SK-MEL-5 (cell line): ENCODE measurements at places on chromosomes 2 and 18. TPM values are rescaled to one million over a fixed set of nuclear protein-coding genes. Genes with fewer than 3 reads are reported as not detected.
A peak's percentile ranks its signal among the peaks of the same experiment; 100 is the strongest.

- no peak for DNase-seq
Observed at GRCh38 chr2:37549598-37549997, 121.8 kb downstream of the CDC42EP3 start.

DNA sequence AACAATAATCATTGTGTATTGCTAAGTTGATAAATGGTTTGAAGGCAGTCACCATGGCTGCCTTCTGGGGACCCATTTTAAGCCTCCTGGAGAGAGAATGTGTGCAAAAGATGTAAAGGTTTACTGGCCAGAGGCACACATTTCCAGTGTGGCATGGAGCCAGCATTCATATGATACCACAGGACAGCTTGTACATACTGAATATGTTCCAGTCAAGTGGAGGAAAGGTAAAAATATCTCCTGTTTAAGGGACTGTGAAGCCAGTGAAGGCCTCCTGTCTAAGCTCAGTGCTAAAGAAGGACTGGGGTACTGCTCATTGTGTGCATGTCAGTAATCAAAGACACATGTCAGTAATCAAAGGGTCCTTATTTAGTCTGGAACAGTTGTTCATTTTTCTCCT lies 119.2 kb downstream of the BABAM2 start:
- DNase-seq = peak; percentile 9

- DNase-seq = no peak
Observed at GRCh38 chr2:55054106-55054875, 4.0 kb upstream of the RTN4 start.

DNA sequence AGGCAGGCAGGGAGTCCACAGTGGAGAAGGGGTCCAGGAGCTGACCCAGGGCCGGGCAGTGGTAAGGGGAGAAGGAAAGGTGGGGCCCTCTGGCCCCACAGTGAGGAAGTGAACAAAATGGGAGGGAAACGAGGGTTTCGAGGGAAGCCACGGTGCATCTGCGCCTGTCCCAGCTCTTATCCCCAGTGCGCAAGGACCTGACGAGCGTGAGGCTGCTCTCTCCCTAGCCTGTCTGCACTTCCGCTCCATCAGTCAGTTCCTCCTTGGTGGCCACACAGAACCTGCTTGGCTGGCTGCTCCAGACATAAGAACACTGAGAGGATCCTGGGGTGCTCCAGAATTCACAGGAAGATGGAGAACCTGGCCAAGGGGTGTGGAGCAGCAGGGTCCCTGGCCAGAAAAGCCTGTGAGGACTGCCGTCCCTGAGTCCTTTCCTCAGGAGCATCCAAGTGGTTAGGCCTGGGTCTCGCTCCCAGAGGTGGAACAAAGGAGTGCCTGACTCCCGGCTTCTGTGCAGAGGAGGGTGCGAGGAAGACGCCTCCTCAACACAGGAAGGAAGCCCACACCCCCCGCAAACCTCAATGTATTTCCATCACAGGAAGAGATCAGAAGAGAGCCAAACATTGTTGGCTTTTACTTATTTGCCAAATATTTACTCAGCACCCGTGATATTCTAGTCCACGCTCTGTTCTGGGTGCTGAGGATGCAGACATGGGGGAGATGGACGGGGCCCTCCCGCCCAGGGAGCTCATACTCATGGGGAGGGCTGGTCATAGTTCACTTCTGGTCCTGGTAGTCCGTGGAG lies 43.7 kb upstream of the SEMA4C start:
- DNase-seq = no peak

DNA sequence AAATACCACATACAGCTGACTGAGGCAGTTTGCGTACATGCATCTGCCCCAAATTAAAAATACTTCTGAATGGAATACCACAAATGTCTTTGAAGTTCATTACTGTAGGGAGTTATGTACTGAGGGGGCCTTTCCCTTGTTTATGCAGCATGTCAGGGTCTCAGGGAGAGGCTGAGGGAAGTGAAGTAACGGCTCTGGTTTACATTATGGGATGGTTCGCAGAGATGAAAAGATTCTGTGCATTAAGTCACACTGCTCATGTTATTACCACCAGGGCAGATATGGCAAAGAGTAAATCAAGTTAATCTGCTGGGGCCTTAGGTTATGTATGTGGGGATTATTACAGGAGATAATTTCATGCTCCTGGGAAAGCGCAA lies 385.9 kb upstream of the RND3 start:
- no peak for DNase-seq

DNA sequence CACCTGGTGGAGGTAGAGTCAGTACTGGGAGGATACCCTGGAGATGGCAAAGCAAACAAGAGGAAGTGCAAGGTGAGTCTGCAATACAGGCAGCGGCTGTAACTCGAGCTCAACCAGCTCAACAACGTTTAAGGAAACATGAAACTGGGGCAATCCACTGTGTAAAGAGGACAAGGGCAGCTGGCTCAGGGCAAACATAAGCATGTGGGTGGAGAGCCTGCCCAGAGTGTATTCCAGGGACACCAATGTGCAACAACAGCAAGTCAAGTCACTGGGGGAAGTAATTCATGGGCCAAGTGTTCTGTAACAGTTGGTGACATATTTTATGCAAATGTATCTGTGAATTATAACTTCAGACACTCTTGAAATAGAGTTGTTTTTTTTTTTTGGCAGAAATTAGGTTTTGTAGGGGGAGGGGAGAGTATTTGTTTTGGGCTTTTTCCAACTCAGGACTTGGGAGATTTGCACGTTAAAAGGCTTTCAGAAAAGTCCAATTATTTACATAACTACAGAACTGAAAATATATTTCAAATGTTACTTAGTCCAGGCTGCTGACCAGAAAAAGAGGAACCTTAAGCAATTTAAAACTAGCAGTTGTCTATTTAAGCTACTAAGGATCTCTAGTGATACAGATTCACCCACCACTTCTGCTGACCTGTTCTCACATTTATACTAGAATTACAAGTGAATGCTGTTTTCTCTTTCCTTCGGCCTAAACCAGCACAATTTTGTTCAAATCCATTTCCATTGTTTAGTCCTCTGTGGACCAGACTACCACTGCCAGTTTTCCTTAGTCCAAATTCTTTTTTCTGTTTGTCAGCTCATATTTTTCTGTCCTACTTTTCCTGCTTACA lies 18.6 kb downstream of the NRXN1 start:
- DNase-seq = no peak

DNA sequence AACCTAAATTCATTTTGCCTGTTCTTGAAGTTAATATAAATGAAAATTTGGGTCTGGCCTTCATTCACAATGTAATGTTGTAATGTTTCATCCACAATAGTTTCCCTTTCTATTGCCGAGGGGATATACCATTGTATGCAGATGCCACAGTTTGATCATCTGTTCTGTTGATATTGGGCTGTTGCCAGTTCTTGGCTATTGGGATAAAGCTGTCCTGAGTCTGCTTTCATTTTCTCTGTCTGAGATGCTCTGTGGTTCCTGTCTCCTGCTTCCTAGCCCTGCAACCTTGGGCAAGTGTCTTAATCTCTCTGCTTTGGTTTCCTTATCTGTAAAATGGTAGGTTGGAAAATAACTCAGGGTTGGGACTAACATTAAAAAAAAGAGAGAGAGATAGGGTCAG lies 25.2 kb downstream of the B3GNT2 start:
- DNase-seq = no peak

DNA sequence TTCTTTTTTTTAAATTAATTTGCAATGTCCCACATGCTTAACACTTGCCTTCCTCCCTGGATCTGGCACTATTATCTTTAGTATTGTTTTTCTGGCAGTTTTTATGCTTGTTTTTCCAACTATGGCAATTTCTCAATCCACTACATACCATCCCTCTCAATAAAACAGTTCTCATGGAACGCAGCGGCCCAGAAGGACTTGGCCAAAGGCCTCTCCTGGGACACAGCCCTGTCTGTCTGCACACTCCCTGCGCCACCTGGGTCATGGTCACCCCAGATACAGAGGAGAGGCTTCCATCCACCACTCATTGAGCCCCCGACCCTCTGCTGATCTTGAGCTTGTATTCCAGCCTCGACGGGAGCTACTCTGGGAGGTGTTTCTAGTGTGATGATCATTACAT lies 91.2 kb downstream of the TWIST2 start:
- no peak for DNase-seq

DNA sequence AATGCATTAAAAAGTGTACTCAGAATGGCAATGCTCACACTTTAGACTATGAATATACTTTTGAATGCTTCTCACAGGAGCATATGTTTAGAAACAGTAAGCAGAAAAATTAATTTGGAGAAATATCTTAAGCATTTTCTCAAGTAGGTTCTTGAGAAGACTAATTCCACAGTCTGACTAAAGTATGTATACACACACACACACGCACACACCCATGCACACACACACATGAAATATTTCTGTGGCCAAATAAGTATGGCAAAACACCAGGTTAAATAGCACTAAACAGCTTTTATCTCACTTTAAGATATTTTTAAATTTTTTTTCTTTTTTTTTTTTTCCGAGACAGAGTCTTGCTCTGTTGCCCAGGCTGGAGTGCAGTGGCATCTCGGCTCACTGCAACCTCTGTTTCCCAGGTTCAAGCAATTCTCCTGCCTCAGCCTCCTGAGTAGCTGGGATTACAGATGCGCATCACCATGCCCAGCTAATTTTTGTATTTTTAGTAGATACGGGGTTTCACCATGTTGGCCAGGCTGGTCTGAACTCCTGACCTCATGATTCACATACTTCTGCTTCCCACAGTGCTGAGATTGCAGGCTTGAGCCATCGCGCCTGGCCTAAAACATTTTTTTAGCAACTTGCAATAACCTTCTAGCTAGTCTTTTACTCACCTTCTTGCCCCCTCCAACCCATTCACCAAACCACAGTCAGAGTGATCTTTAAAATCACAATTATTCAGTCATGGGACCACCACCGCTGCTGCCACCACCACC lies 67.5 kb upstream of the SCG2 start:
- DNase-seq = no peak

- no peak for DNase-seq
Observed at GRCh38 chr2:58098254-58099095, 51.9 kb downstream of the VRK2 start.

DNA sequence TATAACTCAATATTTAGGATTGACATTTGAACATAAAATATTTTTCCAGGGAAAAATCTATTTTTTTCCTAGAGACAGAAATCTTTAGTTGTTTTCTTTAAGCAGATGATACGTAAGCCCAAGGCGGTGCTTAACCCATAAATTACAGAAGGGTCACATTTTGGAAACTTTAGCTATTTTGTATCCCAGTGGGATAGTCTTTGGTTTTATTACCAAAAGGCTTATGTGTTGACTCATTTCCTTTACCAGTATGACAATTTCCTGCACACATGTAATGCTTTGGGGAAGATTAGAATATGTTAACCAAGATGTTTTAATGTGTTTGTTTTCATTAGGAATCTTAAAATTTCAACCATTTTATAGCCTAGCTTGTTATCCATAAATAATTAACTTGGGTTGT lies 24.8 kb downstream of the DYNC1I2 start:
- peak; percentile 75 for DNase-seq

GRCh38 chr2:136325844-136326331 lies 207.9 kb upstream of the CXCR4 start:
- DNase-seq = no peak

GRCh38 chr18:61639886-61640285 lies 252.9 kb downstream of the RNF152 start:
- no peak for DNase-seq

- no peak for DNase-seq
Observed at GRCh38 chr2:98623657-98624056, 15.3 kb downstream of the UNC50 start.

- DNase-seq = no peak
Observed at GRCh38 chr2:29164091-29164846, 49.1 kb downstream of the CLIP4 start.

GRCh38 chr2:111919794-111920608 lies 21.6 kb downstream of the MERTK start:
- no peak for DNase-seq

- peak; percentile 65 for DNase-seq
Observed at GRCh38 chr2:202317080-202317857, 51.7 kb downstream of the NOP58 start.

GRCh38 chr18:6877288-6877687 lies 147.8 kb downstream of the ARHGAP28 start:
- no peak for DNase-seq

DNA sequence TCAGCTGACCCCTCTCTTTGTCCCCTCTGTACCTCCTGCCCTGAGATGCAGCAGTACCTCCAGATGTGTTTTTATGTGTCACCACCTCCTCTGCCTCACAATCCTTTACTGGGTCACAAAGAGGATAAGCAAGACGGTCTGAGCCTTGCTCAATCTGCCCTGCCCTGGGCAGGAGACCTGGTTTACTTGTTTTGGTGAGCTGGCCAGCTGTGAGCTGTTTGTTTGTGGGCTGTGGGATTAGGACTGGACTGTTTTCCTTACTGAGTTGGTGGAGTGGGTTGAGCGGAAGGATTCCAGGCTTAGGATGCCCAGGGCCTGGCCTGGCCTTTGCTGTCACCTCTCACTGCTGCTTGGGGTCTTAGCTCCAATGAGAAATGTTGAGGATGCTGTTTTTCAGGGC lies 299.5 kb downstream of the SRBD1 start:
- DNase-seq = no peak

The TXNDC2 gene
- not detected in 2 replicates for total RNA-seq

The FAM110C gene
- 0.18 TPM in 1 of 2 replicates, not detected in the other for total RNA-seq

The GKN1 gene
- total RNA-seq = not detected in 2 replicates

The SRBD1 gene
- total RNA-seq = 23.2 and 31.2 TPM in 2 replicates

The THAP4 gene
- 35.2 and 39.6 TPM in 2 replicates for total RNA-seq

The GLI2 gene
- 0.16 and 0.24 TPM in 2 replicates for total RNA-seq

The IL37 gene
- total RNA-seq = not detected in 2 replicates

The GNAL gene
- 18.8 and 27.4 TPM in 2 replicates for total RNA-seq

The NEB gene
- total RNA-seq = 0.51 and 1.4 TPM in 2 replicates

The ARHGEF4 gene
- total RNA-seq = 2.9 and 4.0 TPM in 2 replicates
